ENCODE measurements at places on chromosomes 6 and 20.
A peak's percentile ranks its signal among the peaks of the same experiment; 100 is the strongest.

DNA sequence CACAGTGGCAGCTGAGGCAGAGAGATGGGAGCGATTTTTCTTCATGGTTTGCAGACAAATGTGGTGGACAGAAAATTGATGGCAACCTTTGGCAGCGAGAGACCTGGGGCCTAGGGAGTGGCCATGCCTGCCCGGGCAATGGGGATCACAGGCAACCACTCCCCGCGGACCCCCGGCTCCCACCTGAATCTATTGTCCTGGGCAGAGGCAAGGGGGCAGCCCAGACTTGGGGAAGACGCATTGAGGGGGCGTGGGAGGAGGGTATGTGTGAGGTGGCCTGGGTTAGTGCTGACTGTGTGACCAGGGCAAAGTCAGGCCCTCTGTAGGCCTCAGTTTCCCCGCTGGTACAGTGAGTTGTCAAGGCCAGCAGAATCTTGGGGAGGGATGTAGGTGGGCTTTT is 53.6 kb upstream of the BLCAP start:
- no peak for DNase-seq

DNA sequence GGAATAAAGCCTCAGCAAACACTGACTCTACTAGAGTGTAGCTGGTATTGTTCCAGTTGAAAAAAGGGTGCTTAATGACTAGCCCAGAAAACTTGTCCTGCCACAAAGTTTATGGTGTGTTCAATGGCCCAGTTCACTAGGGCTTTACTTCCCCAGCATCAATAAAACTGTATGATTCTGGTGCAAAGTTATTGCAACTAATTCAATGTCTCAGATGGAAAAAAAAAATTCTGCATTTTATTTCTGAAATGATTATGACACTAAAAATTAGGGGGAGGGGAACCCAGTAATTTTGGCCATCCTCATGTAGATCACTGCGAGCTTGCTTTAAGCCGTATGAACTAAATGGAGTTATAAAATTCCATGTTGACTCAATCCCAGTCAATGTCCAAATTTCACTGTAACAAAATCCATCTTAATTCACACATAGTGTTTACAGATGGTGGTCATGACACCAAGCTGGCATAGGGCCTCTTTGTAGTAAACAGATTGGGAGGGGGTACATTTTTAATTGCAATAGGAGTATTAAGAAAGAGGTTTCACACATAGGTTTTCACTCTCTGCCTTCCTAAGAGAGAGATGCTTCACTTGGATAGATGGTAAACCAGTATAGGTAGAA is 41.2 kb downstream of the PTPRK start:
- DNase-seq: no peak

DNA sequence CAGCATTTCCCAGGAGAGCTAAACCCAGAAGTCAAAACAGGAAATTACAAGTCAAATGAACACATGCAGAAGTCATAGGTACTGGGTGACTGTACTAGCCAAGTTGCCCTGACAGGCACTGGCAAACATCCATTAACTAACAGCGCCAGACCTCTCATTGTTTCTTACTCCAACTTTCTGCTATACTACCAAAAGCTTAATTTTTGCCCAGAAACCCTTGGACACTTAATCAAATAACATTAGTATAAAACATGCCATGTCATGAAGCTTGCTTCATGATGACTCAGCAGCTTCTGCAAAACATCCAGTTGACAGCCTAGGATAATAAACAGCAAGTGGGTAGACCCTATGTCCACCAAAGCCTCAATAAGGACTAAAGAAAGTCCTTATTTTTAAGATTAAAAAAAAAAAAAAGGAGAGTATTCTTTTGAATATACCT is 3.5 kb downstream of the NUP153 start:
- peak; percentile 57 for DNase-seq

DNA sequence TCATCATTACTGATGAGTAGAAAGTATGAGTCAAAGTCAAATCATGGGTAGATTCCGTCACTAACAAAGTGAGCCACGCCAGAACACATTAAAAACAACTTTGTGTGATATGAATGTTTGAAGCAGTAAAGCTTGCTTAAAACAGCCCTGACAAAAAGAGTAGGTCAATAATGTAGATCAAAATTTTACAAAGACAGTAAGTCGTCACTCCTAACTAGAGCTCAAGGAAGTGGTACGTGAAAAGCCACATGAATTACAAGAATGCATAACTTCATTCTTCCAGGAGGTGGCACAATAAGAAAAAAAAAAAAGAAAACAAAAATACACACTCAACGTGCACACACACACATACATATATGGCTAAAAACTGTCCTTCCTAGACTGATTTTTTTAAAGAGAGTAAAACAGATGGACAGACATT is 69.9 kb downstream of the HACE1 start:
- DNase-seq: no peak

GRCh38 chr20:25544311-25544710 is 41.0 kb downstream of the NINL start:
- DNase-seq: no peak

- no peak for DNase-seq
Measured at GRCh38 chr20:12554426-12554825, 454.3 kb upstream of the SPTLC3 start.

- DNase-seq: peak; percentile 69
Measured at GRCh38 chr20:30168025-30168799, 1089.3 kb upstream of the DEFB115 start.

DNA sequence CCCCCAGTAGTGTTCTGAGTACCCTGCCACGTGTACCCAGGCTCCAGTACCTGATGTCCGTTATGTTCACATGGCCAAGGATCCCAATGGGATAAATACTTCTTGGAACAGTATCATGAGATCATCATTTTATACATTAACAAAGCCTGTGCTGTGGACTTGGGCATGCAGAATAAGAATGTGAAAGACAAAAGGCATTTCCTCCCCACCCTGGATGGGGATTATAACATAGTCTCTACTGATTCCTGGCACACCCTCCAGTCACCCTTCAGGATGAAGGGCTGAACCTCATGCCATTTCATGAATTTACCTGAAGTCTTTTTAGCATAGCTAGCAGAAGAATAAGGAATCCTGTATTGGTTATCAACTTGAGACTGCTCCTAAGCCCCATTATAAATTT is 2.8 kb downstream of the TNFRSF21 start:
- DNase-seq: no peak

- DNase-seq: no peak
Measured at GRCh38 chr6:147023148-147023547, 181.1 kb upstream of the STXBP5 start.

DNA sequence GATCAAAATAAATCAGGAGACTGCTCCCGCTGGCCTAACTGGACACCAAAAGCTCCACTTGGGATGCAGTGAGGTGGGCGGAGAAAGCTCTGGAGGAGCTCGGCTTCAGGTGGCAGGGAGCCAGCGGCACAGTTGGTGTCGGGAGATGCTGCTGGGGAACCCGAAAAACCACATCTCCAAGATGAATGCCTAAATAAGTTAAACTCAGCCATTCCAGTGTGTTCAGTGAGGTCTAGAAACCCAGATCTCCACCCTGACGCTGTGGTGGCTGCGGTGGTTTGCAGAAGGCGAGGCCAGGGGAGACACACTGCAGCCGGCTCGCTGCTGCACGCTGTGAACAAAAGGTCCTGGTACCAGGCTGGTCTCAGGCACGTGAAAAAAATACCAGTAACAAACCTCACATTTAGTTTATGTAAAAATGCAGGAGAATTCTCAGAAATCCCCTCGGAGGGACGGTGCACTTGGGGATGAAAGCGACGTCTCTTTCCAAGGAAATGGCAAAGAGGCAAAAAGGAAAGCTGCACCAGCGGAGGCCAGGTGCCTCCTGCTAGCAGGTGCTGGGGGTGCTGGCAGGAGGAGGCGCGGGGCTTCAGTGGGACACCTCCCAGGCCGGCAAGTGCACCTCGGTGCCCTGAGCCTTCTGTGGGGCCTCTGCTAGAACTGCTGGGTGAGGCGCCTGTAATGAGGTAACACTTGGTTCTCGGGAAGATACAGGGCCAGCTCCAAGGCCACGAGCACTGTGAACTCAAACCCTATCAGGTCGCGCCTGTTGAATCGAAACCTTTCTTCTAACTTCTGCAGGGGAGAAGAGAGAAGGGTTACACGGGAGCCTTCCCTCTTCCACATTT is 3.6 kb downstream of the RPS21 start:
- DNase-seq: no peak

DNA sequence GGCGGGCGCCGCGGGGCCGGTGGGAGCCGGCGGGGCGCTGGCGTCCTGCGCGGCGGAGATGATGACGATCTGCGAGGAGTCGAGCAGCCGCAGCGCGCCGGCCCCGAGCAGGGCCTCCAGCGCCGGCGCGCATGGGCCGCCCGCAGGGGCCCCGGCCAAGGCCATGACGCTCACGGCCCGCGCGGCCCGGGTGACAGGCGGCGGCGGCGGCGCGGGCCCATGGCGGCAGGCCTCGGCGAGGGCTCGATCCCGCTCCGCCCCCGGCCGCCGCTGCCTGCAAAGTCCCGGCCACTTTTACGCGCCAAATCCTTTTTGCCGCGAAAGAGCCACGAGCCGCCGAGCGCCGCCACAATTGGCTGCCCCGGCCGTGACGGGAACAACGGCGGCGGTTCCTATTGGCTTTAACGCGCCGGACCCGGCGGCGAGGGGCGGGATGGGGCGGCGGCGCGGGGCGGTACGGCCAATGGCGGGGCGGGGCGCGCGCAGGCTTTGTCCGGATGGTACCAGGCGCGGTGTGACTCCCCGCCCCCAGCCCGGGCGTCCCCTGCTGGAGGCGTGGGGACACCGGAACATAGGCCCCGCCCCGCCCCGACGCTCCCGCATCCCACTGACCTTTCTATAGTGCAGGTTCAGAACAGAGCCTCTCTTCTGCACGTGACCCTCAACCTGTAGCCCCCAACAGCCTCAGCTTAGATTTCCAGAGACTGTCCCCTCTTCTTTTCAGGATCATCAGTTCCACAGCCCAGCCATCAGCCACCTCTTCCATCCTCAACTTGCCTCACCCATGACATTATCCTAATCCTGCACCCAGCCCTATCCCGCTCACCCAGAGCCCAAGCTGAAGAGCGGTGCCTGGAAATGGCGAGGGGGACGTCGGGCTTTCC is at the start of gene E2F1:
Gene E2F1, minus strand, starts transcription at position 286 of the 884 bp plus-strand sequence. Its CDS starts 121 bp downstream, at position 165.
- peak; percentile 95 for DNase-seq

DNA sequence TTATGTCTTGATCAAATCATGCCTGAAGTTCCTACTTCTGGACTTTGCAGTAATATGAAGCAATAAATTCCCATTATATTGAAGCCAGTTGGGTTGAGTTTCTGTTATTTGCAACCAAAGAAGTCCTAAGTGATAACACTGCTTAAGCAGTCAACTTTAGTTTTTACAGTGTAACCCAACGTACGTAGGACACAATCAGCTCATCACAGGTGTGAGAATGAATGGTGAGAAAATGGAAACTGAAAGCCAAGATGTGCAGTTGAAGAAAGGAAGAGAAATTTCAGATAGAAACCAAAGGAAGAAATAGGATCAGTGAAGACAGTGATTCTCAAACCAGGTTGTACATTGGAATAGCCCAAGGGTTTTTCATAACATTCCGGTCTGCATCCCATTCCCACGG is 211.4 kb upstream of the ZFP64 start:
- no peak for DNase-seq

GRCh38 chr6:13372688-13373487 is 44.6 kb upstream of the TBC1D7 start:
- peak; percentile 36 for DNase-seq
